ENCODE measurements at places on chromosomes 5 and 9.

GRCh38 chr9:10387282-10387681, 225.5 kb downstream of the PTPRD start:
- DNase-seq = no peak

DNA sequence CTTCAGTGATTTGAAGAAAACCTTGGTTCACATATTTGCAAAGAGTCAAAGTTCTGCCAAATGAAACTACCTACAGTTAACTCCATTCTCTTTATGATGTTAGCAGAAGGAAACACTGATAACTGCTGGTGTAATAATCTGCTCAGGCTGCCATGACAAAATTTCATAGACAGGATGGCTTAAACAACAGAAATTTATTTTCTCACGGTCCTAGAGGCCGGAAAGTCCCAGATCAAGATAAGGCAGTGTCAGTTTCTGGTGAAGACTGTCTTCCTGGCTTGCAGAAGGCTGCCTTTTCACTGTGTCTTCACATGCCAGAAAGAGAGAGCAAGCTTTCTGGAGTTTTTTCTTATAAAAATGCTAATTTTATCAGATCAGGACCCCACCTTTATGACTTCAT, 102.4 kb upstream of the PARP8 start:
- DNase-seq = no peak

DNA sequence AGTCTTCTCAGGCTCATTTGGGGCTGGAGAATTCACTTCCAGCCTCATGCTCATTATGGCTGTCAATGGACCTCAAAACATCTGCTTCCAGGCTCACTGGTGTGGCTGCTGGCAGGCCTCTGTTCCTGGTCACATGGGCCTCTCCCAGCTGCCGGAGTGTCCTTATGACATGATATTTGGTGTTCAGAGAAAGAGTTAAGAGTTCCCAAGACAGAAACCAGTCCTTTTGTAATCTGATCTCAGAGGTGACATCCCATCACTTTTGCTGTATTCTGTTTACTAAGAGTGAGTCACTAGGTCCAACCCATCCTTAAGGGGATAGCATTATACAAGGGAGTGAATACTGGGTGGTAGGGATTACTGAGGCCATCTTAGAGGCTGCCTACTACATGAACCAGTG, 104.6 kb downstream of the CACNA1B start:
- DNase-seq = no peak

DNA sequence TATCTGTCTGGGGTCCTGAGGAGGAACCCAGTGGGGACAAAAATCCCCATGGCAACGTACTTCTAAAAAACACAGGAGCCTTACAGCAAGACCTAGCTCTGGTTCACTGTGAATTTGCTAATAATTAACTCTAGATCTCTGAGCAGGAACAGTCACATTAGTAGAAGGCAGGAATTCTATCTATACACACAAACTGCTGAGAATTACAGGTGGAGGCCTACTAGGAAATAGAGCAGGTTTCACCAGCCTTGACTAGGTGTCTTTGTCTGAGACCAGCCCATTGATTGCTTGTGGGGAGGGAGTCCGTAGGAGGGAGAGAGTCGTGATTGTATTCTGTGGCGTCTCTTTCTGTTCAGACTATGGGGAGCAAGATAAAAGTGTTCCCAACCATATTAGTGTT, 44.8 kb downstream of the PRLR start:
- no peak for DNase-seq

GRCh38 chr9:95116002-95116807, 201.3 kb downstream of the FANCC start:
- DNase-seq = no peak

- DNase-seq = no peak
Observed at GRCh38 chr5:33423018-33423630, 17.6 kb upstream of the TARS1 start.

GRCh38 chr5:157359356-157360055, 93.6 kb downstream of the CYFIP2 start:
- no peak for DNase-seq

GRCh38 chr5:36138900-36139683, 12.6 kb downstream of the LMBRD2 start:
- no peak for DNase-seq

DNA sequence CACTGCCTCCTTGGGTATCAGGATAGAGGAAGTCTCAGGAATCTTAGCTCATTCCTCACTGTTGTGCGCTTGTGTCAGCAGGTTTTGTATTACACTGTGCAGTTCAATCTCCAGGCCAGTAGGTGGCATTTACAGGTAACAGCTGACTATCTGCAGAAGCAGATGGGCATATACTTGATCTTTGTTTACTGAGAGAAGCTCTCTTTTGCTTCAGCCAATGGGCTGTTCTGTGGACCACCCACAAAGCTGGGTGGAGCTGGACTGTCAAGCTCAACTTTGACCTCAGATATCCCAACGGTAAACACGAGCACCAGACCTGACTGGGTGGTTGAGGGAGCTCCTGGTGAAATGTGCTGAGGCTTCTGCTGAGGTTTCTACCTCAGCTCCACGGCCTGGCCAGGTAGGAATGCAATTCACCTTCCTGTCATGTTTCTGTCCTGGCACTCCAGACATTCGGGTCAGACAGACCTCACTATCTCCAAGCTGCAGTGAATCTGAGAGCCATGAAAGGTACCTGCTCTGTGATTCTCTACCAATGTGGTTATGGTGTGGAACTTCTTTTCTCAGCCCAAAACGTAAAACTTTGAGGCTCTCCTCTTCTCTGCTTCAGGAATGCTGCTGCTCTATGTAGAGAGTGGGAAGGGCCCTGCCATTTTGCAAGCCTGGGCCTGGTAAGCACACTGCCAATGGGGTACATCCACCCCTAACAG, 167.9 kb upstream of the ACTBL2 start:
- DNase-seq = no peak

Measured in activated T-cell treated with anti-CD3 and anti-CD28 coated beads for 24 hours (primary cell).